Left ventricle myocardium inferior (tissue), 1 donor: ENCODE measurements at places on chromosomes 7 and 10. TPM values are rescaled to one million over a fixed set of nuclear protein-coding genes. Genes with fewer than 3 reads are reported as not detected.

Gene CAMK2B
- total RNA-seq: 98.0 TPM

GRCh38 chr10:31701546-31701945 lies 227.1 kb downstream of the ARHGAP12 start:
- no peak for DNase-seq

GRCh38 chr7:86733783-86734182 lies 90.1 kb downstream of the GRM3 start:
- no peak for DNase-seq

- no peak for DNase-seq
Measured at GRCh38 chr10:7625009-7625408, 41.8 kb downstream of the ITIH5 start.

Gene GRK5
- 52.8 TPM for total RNA-seq

GRCh38 chr10:10665750-10666149 lies 351.9 kb upstream of the CELF2 start:
- DNase-seq: no peak
